ENCODE measurements at places on chromosomes 16 and 17.

DNA sequence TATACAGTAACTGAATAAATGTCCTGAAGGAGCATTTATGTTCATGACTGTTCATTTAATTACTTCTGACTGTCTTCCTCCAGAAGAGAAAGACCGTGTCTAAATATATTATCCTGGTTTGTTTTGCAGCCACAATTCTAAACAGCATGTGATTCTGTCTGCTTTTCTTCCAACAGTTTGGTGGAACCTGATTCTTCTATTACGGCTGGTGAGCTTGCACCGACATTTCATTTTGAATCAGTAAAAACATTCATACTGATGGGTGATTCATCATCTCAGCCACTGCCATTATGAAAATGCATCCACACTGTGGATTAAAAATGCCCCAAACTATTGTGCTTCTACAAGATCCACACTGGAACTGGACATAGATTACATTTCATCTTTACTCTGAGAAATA is 16.9 kb downstream of the KNOP1 start:
- no peak for DNase-seq

- DNase-seq = no peak
Measured at GRCh38 chr16:53415504-53415903, 18.8 kb upstream of the RBL2 start.

- peak; percentile 61 for DNase-seq
Measured at GRCh38 chr17:8954339-8954738, 11.2 kb downstream of the PIK3R5 start.

- peak; percentile 54 for DNase-seq
Measured at GRCh38 chr17:47850692-47851573, at the start of gene SP6. SP6 (minus strand) TSS chr17:47851163; CDS start chr17:47848429, 2,734 bp downstream.

GRCh38 chr17:35726953-35727460 is 4.4 kb upstream of the RASL10B start:
- no peak for DNase-seq

DNA sequence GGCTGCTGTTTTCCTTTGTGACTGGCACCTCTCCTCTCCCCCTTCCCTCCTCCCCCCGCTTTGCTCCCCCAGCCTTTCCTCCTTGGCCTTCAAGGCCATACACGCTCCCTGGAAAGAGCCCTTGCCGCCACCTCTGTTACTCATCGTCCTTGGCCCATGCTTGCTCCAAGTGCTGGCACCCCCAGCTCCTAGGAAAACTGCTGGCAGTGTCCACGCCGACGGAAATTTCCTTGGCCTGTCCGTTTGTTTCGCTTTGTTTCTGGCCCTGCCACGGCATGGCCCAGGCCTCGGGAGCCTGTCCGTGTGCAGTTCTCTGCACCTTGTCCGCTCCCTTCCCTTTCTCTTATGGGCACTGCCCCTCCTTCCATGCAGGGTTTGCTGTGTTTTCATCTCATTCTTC is 18.0 kb downstream of the CA5A start:
- no peak for DNase-seq

DNA sequence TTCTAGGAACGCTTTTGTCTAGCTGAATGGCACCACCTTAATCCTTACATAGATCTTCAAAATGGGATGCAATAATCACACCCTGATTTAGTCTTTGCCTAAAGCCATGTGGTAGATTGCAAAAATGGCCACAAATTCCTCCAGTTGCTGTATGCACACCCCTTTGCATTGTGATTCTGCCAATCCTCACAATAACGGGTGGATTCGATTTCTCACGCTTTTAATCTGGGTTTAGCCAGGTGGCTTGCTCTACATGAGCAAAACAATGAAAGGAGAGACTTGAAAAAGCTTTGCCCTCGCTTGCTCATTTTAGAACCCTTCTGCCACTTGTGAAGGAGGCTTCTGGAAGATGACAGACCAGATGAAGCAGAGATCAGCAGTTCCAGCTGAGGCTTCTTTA is 50.3 kb upstream of the B4GALNT2 start:
- DNase-seq = no peak

GRCh38 chr16:68451676-68452075 is 3.4 kb upstream of the SMPD3 start:
- DNase-seq = no peak

DNA sequence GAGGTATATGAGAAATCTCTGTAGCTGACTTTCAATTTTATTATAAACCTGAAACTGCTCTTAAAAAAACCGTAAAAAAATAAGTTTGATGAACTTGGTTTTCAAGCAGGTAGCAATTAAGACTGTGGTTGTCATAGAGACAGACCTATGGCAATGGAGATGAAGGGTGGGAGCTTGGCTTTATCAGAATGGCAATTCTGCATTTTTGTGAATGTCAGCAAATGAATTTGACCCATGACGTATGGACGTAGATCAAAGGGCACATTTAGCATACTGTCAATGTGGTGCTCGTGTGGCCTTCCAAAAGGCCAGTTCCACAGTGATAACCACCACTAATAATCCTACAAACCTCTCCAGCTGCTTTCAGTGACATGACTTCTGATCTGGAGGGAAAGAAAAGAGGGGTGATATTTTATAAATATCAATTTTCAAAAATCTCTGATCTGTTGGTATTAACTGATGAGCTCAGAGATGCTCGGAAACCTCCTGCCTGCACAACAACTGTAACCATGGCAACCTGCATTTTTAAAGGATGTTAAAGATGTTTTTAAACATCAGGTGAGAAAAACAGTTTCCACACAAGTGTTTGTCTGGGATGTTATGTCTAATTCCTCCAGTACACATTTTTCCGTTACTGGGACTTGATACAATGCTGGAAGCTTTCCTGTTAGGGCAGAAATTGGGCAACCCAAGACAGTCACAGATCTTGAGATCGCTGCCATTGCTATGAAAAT is 533.7 kb downstream of the CDH13 start:
- DNase-seq = no peak

DNA sequence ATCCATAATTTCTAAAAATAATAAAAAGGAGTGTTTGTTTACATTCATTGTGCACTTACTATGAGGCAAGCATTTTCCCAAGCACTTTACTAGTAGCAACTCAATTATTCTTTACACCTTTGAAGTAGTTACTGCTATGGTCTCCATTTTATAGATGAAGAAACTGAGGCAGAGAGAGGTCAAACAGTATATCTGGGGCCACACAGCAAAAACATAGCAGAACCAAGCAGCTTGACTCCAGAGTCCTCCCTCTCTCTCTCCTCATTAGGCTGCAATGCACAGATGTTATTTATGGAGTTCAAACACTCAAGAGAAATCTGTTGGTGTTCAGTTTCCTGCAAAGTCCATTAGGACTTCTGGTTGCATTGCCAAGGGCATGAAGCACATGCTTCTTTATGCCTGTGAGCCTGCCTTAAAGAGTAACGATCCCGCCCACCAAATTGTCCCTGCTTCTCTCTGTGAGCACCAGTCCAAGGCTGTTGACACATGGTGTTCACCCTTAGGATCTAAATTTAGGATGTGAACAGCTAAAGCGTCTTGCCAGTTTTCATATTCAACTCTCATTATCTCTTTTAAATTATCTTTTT is 44.0 kb downstream of the GPRC5B start:
- no peak for DNase-seq

Measured in activated CD4-positive, alpha-beta T cell treated with anti-CD3 and anti-CD28 coated beads for 1 hour (primary cell).